ENCODE measurements at places on chromosomes 3 and 15.

DNA sequence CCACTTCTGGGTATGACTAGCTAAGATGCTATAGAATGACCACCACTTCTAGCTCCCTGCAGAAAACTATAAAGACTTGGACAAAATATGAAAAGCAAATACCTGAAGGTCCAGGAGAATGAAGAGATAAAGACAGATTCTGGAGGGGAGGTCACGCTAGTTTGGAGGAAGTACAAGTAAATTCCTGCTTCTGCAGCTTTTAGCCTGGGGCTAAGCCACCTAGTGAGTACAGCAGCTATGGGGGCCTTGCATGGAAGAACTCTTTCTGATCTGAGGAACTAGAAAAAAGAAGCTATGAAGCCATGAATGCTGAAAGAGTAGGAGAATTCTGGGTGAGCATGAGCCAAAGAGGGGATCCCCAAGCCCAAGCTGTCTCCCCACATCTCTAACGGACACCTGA, 29.8 kb downstream of the NRG4 start:
- DNase-seq = no peak

DNA sequence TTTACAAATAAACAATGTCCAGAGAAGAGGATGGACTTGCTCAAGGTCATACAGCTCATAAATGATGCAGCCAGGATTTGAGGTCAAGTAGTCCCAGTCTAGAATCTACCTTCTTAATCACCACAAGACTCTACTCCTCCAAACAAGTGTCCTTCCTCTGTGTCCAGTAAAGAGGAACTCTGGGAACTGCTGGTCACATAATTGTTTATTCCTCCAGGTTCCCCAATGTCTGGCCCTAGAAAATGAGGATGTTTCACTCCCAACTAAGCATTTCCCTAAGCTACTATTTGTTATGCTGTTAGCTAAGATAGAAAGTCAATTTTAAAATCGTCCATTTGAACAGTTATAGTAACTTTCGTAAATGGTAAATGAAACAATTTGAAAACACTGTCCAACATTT, 192.4 kb downstream of the FHIT start:
- DNase-seq = no peak

DNA sequence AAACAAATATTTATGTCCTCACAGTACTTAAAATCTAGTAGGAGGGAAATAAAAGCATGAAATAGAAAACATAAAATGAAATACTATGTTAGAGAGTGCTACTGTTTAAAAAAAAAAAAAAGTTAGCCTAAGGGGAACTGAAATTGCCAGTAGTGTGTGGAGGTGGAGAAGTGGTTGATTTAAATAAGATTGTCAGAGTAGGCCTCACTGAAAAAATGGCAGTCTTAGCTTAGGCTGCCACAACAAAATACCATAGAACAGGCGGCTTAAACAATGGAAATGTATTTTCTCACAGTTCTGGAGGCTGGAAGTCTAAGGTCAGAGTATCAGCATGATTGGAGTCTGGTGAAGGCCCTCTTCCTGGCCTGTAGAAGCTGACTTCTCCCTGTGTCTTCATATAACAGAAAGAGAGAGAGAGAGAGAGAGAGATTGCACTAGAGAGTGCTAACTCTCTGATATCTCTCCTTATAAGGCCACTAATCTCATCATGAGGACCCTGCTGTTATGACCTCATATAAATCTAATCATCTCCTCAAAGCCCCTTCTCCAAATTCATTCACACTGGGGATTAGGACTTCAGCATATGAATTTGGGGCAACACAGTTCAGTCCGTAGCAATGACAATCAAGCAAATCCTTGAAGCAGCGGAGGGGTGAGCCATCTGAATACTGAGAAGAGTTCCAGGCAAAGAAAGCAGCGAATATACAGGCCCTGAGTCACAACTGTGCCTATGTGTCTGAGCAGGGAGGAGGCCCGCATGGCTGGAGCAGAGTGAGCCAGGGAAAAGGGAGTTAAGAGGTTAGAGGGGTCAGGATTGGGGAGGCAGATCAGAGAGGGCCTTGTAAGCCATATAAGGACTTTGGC, 23.6 kb upstream of the LRRC34 start:
- no peak for DNase-seq

DNA sequence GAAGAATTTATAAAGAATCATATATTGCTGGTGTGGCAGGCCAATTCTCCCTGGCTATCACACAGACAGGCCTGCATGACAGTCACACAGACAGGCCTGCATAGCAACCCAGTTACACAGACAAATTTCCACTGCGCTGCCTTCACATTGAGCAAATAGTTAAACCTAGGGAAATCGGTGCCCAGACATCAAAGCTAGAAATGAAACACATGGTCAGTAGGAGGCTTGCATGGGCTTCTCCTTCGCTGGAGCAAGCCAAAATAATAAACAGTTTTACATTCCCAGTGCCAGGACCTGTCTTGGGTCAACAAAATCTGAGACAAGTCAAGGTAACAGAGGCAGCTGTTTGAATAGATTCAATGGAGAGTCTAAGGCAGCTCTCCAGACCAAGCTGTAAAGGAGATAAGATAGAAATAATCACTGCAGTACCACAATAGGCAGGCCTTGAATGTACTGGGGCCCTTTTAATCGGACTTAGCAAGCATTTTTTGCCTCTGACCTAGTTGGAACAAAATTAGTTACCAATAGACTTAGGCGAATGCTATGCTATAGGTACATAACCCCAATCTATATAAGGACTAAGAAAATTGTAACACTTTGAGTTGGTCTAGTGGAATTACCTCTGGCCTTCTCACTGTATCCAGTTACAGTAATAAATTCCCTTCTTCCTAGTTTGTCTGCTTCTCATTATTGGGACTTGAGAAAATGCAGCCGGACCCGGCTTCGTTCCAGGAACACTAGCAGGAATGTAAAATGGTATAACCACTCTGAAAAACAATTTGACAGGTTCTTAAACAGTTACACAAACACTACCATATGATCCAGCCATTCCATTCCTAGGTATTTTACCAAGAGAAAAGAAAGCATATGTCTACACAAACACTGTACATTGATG, 274.7 kb upstream of the UBE2E2 start:
- no peak for DNase-seq

DNA sequence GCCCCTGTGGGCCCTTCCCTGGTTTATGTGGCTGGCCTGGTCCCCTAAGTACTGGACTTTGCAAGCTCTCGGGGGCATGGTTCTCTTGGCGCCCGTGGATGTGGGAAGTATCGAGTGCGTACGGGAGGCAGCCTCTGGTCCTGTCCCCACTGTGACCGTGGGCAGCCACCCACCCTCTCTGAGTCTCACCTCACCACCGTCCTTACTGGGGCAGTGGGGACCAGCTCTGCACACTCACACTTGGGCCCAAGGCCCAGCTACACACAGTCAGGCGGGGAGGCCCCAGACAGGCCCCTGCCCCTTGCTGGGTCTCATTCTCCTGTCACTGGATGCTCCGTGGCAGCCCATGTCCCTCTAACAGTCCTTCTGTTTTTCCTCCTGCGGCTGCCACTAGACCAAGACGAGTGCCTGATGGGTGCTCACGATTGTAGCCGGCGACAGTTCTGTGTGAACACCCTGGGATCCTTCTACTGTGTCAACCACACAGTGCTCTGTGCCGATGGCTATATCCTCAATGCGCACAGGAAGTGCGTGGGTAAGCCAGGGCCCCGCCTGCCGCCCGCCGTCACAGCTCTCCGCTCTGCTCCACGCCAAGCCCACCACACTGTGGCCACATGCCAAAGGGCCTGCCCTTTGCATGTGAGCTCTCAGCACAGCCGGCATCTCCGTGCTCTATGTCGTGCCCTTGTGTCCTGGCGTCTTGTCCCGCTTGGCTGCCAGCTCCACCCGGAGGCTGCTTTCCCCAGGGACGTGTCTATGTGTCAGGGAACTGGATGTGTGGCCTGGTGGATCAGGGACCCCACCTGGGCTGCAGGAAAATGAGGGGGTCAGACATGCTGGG, 72.7 kb downstream of the FBLN2 start:
- DNase-seq = no peak

DNA sequence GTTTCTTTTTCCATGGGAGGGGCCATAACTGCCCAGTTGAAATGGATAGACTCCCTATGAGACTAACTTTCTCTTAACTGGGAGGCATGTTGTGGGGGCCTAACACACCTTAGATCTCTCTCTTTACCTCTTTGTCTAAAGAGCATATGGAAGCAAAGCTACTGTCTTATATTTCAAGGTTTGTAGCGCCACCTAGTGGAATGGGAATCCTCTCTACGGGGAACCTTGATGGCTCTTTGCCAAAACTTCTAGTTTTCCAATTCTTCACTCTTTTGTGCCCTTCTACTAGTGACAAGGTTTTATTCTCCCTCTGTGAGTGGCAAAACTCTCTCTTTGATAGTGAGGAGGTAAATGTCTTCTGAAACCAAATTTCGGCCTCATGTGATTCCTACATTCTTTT, 1030.4 kb upstream of the CADM2 start:
- no peak for DNase-seq

DNA sequence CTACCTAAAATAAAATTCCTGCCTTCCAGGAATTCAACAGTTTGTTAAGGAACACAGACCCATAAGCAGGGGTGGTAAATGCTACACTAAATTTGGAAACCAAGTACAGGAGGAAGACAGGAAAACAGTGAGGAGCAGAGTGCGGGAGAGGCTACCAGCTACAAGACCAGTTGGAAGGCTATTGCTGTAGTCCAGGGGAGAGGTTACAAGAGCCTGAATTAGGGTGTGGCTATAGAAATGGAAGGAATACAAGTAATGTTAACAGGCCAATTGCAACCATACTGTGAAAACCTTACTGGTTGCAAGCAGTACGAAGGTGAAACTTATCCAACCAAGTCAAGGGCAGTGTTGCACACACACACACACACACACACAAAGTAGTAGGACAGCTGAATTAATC, 880 bp upstream of the ARMC8 start:
- DNase-seq = no peak

DNA sequence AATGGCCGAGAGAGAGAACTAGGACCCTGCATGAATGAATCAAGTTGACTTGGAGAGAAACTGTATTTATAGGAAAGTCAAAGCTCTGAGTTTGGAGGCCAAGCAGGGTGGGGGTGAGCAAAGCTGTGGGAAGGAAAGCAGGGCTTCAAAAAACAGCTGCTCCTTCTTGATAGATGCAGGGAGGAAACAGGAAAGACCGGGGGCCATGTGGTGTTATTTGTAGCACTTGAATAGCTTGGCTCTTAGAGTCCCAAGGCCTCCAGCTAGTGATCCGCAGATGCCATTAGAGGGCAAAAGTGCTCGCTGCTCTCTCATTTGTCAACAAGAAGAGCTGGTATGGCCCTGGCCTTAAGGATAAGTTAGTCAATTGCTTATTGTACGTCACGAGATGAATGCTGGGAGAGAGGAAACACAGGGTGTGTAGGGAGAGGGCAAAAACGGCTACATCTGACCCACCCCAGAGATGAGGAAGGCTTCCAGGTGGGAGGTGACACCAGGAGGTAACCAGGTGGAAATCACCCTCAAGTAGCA, at the start of gene ALG1L2:
Gene ALG1L2 (plus strand): TSS at position 481 of the 531 bp plus-strand sequence. CDS start 186 bp downstream, outside the sequence.
- no peak for DNase-seq

- no peak for DNase-seq
These were observed 83.8 kb upstream of the ROPN1 start for GRCh38 chr3:124075753-124076152.

DNA sequence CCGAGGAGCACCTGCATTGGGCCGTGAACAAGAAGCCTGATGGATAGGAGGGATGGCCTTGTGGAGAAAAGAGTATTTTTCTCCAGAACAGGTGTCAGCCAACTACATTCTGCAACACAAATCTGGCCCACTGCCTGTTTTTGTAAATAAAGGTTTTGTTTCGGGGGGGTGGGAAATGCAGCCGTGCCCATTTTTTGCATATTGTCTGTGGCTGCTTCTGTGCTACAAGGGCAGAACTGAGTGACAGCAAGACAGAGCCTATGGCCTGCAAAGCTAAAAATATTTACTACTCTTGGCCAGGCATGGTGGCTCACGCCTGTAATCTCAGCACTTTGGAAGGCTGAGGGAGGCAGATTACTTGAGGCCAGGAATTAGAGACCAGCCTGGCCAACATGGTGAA, 95.9 kb upstream of the AKAP13 start:
- DNase-seq = no peak

- DNase-seq = no peak
These were observed 592.2 kb upstream of the TBL1XR1 start for GRCh38 chr3:177789500-177789899.

DNA sequence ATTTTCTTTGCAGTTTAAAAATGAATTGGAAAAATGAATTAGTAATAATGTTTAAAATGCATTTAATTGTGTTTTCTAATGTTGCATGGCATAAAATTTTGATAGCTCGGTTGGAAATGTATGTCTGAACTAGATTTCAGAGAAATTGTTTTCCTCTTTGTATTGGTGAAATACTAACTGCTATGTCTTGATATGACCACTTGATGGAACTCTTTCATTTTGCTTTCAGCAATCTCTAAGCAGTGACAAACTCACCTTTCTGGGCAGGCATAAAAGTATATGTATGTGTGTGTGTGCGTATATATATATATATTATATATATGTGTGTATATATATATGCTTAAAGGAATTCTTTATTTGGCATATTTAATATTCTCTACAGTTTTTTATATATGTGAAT, 239.3 kb upstream of the ZNF717 start:
- DNase-seq = no peak

GRCh38 chr15:70453238-70453637, 310.1 kb downstream of the UACA start:
- no peak for DNase-seq

- no peak for DNase-seq
These were observed 490.4 kb upstream of the CFAP20DC start for GRCh38 chr3:59540241-59540640.

DNA sequence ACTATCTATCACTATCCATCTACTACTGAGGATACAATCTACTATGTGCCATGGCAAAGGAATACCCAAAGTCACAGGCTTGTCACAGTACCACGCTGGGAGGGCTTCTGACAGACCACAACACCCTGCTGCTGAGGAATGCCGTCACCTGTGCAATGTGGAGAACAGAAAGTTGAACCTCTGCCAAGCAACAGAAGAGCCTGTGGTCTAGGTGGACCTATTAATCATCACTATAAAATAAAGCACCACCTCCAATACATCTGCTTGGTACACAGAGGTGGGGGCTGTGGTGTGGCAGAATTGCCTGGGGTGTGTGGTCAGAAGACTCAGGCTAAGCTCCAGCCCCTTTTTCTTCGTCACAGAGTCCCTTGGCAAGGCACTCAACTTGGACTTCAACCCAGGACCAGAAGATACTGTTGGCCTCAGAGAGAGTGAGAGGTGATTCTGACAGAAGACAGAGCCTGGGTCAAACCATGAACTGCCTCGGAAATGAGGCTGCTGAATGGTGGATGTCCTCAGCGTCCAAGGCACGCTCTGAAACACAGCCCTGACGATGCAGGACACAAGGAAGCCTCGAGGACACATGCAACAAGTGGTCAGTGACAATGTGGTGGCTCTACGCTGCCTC, 189.4 kb upstream of the CHRNA7 start:
- no peak for DNase-seq

- DNase-seq = no peak
These were observed 34.3 kb downstream of the TMEM44 start for GRCh38 chr3:194598771-194599557.
